ENCODE measurements at places on chromosomes 7 and 10.

DNA sequence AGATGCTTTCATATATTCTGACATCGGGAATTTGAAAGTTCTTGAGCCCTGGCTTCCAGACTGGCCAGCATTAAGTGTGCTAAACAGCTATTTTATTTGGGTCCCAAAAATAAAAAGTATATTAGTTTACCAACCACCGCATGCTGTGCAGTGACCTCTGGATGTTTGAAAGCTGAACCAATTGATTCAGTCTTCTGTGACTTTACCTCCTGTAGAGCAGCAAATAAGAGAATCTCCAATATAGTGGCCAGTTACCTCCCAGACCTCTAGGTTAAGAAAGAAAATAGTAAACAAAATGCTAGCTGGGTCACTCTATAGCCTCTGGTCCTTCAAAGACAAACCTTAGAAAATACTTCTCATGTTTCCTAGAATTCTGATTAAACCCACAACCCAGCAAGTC lies 424.6 kb upstream of the NFE2L3 start:
- peak; percentile 81 for DNase-seq

GRCh38 chr10:47027108-47027783 lies 116.0 kb downstream of the PTPN20 start:
- no peak for DNase-seq

GRCh38 chr10:43078175-43078985 lies 1.5 kb downstream of the RET start:
- DNase-seq = no peak

DNA sequence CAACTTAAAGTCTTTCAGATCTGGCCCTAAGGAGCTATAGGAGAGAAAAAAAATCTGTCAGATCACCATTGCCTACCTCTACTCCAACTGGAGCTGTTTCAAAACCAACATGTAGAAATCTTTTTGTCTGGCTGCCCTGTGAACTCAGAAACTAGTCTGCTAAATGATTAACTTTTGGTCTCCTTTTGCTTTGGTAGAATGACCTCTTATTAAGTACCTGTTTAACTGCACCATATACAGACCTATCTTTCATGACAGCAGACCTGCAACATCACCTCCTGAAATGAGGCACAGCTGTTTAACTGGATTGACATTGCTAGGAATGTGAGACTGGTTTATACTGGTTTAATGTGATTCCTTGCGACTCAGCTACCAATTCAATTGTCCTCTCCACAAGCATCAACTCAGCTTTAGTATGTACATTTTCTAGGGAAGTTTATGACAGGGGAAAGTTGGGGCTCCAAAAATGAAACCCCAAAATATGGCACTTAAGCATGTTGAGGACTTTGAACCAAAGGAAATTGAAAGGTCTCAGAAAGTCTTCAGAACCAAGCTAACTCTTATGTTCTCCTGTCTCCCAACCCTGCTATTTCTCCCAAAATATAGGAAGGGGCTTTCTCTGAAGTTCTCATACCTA lies 1.8 kb downstream of the CYP3A43 start:
- DNase-seq = no peak

DNA sequence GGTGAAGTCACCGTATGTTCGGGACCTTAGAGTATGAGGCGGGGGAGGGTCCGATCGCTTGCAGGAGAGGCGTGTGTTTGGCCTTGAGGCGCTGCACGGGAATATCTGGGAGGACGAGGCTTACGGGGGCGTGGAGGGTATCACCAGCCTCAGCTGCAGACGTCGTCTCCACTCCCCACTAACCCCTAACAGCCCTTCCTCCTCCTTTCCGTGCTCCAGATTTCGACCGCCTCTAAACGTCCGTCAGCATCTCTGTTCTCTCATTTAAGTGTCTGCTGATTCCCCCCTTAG lies 23.5 kb upstream of the ZNF12 start:
- no peak for DNase-seq

DNA sequence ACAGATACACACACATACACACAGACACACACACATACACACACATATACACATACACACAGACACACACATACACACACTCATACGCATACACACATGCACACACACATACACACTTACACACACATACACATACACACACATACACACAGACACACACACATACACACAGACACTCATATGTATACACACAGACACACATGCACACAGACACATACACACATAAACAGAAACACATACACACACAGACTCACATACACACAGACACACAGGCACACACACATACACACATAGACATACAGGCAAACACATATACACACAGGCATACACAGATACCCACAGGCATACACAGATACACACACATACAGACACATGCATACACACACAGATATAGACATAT lies 143.9 kb upstream of the LYZL2 start:
- DNase-seq = no peak

DNA sequence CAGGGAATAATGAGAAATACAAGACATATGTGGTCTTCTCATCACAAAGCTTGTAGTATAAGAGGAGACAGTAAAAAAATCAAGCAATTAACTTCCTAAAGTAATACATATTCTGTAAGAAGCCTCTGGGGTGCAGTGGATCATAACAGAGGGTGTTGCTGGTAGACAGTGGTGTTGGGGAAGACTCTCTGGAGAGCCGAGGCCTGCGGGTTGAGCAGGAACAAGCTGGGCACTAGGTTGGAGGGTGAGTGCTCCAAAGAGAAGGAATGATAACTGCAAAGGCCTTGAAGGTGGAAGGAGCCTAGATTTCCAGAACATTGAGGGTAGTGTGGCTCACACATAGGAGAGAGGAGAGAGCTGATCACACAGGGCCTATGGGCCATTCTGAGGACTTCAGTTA lies 1.5 kb downstream of the GIMAP4 start:
- no peak for DNase-seq

DNA sequence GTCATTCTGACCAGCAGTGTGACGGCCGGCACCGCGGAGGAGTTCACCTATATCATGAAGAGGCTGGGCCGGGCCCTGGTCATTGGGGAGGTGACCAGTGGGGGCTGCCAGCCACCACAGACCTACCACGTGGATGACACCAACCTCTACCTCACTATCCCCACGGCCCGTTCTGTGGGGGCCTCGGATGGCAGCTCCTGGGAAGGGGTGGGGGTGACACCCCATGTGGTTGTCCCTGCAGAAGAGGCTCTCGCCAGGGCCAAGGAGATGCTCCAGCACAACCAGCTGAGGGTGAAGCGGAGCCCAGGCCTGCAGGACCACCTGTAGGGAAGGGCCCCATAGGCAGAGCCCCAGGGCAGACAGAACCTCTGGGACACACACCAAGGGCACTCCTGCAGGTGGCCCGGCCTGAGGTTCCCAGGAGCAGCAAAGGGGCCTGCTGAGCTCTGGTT lies 9.0 kb downstream of the RBP3 start:
- DNase-seq = no peak

DNA sequence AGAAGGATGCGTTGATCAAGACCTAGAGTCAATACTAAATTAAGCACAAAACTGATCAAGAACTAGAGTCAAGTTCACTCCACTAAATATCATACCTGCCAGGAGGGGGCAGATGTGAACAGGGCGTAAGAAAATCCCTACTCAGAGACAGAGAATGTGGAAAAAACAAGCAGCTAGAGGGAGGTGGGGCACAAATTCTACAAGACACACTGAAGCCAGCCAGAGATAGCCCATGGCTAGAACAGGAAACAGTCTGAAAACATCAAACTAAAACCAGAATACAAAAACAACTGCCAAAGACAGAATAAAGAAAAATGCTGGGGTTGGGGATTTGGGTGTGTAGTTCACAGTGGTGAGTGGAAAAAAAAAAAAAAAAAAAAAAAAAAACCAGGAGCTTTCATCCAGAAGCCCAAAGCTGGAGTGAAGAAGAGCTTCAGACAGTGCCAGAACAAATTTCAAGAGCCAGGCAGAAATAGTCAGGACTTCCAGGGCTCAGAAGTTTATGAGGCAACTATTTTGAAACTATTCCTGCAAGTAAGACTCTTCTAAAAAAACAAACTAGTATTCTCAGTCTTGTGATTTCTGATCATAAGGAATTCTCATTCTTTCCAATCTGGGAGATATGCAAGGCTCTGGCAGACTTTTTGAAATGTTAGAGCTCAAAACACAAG lies 118.3 kb downstream of the CCDC71L start:
- peak; percentile 92 for DNase-seq

GRCh38 chr7:26609532-26609931 lies 254.9 kb downstream of the SKAP2 start:
- DNase-seq = peak; percentile 59

DNA sequence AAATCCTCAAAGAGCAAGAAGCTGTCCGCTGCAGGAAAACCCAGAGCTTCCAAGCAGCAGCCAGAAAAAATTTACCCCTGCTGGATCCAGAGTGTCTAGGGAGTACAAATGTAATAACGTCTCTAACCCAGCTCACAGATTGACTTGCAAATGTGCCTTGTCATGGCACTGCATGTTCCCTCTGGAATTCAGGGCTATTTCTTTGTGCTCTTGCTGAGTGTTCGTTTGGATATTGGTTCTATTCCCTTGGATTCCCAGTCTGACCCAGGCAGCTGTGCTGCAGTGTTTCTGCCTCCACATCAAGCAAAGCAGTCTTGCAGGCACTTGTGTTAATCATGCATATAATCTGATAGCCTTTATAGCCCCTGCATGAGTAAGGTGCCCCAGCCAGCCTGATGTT lies 209.9 kb upstream of the GHITM start:
- no peak for DNase-seq

DNA sequence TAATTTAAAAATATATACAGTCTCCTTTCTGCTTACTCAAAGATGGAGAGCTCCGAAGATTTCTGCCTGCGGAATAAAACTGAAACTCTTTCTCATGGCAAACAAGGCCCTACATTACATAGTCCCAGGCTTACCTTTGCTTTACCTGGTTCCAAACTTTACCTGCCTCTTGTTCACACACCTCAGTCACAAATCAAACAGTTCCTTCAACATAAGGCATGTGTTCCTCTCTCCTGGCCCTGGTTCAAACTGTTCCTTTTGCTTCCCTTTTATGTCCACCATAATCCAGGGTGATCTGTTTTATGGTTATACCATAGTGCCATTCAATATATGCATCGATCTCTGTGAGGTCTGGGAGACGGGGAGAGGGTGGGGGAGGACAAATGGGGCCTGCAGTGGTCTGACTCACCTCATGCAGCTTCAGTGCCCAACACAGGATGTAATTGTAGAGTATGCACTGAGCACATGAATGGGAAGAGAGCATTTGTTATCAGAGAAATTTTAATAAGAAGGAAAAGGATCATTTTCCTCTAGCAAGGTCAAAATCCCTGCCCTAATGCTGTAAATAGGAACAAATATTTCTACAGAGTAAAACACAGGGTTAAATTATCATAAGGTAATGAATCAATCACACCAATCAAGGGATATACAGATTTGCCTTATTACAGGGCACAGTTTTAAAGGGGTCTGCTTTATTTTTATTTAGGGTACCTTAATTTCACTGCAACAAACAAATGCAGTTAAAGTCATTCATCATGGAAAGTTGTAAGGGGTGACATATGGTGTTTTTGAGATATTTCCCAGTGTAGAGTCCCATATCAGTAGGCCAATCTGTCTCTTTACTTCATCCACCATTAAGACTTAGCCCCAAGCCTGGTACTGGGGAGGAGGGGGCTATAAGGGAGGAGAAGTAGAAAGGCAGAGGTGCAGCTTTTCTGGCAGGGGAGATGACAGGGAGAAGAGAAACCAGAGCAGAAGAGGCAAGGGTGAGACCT lies 88.8 kb upstream of the PDE1C start:
- no peak for DNase-seq

DNA sequence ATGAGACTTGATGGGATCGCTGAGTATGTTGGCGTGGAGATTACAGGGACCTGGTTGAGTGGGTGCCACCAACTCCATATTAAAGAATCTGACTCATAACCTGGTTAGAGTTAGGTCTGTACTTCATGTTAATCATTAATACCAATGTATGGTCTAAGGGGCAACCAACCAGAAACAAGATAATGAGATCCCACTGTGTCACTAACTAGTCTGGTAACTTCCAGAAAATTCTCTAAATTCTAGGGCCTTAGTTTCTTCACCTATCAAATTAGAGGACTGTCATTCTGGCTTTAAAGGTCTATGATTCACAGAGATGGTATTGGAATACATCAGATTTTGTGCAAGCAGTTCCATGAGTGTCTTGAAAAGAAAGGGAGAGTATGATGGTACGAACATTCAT lies 102.2 kb downstream of the SNX10 start:
- DNase-seq = no peak

GRCh38 chr10:77071001-77071511 lies 566.6 kb downstream of the KCNMA1 start:
- DNase-seq = no peak

- no peak for DNase-seq
Observed at GRCh38 chr7:157580324-157580723, 243.5 kb downstream of the DNAJB6 start.

GRCh38 chr7:69811476-69812308 lies 213.4 kb downstream of the AUTS2 start:
- DNase-seq = peak; percentile 75

- no peak for DNase-seq
Observed at GRCh38 chr7:25596443-25596842, 368.2 kb upstream of the NPVF start.

DNA sequence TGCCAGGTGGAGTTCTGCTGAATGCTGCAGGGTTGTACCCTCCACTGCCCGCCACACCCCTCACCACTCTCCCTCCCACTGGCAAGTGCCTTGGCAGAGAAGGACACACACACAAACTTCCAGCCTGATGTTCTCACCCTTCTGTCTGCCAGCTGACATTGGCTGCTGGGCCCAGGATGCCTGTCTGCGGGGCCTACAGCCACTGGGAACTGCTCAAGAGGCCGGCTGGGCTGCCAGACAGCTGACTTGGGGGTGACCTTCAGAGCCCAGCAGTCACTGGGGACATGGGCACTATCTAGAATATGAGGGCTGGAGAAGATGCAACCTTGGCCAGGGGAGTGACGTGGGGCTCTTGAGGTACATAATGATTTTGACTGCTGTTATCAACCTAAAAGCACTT lies 157.1 kb downstream of the SH3PXD2A start:
- DNase-seq = no peak

DNA sequence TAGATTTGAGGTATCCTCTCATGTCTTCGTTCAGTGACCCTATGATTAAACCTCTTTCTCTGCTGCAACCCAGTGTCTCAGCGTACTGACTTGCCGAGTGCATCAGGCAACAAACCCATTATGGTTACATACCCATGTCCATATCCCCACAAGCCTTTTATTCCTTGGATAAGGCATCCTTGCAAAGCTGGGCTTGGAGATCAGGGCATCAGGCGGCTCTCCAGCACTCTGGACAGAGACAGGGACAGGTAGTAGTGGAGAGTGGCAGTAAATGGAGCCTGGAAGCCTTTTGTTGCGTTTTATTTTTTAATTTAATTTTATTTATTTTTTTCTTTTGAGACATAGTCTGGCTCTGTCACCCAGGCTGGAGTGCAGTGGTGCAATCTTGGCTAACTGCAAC lies 32.0 kb upstream of the NPFFR1 start:
- DNase-seq = no peak

DNA sequence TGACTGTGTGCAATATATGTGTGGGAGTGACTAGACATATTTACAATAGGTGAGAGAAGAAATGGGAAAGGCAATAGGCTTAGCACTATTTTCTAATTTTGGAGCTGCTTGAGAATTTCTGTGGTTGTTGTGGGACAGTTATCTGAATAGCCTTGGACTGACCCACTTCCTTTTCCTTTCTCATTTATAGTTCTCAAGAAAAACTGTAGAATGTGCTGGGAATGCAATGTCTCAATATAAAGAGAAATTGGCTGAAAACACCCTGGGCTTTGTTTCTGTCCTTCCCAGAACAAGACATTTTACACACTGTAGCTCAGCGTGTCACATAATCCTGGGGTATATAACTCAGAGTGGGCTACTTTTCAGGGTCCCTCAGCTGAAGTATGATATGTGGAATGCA lies 153.0 kb upstream of the RHOBTB1 start:
- no peak for DNase-seq

All from NCI-H69 (cell line).